ENCODE measurements at places on chromosomes 1 and 21.
A peak's percentile ranks its signal among the peaks of the same experiment; 100 is the strongest.

DNA sequence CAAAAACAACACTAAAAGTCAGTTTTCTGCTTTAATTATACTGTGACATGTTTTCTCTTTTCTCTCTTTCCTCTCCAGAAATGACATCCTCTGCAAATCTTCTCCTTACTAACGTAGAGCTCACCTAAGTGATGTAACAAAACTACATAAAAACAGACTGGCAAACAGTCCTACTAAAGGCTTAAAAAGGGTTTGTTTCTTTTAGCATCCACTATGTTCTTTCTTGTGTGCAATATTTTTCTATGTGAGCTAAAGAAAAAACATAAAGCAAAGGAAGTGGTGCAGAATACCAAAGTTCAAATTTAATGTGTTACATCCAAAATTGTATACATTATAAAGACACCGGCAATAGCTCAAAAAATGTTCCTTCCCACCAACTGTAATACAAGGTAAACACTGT is 14.5 kb downstream of the USP24 start:
- DNase-seq: no peak

DNA sequence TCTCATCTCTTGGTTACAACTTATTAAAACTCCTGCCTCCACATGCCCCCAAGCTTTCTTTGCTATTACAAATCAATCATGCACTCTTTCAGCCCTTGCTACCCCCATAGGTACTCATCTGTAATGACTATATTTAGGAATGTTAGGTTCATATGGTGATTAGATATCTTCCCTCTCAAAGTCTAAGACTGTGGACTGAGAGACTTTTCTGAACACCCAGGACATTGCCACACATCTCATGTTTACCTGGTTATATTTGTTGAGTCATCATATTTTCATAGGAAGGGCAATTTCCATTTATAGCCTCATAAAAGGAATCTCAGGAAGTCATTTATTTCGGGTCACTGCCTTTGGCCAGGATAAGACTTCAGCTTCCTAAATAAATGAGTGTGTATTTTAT is 81.5 kb upstream of the LPGAT1 start:
- no peak for DNase-seq

DNA sequence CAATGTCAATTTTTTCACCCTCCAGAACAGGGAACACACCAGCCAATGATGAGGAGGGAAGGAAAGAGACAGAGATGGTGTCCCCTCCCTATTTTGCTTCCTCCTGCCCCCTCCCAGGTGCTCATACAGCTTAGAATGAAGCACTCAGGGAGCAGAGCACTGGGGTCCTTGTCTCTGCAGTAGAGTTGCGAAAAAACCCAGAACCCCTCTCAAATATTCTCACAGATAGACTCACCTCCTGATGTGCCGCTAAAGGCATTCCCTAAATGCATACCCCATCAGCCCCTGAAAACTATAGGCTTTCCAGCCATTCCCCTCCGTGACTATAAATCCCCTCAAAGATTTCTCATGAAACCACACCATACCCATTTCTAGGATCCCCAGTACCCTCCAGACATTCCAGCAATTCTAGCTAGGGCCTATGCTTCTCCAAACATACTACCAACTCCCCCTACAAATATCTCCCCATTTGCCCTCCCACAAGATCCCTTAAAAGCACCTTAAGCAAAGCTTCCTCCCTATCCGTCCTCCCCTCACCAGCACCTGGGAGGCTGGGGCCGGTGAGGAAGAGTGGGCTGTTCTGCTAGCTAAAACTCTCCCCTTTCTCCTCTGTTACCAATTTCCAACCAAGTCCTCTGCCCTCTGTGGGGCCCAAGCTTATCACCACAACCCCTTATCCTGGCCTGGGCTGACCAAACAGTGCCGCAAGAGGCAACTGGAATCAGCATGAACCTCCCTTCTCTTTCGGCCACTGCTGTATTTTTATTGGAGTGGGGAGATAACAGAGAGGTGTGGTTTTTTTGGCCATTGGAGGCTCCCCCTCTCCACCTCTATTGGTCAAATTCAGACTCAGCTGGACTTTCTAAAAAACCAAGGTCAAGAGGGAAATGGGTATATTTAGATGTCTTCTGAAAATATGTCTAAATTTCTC is 54.7 kb downstream of the RHBG start:
- DNase-seq: no peak

- DNase-seq: peak; percentile 52
These were observed 741 bp downstream of the RGS2 start for GRCh38 chr1:192809307-192810252.

DNA sequence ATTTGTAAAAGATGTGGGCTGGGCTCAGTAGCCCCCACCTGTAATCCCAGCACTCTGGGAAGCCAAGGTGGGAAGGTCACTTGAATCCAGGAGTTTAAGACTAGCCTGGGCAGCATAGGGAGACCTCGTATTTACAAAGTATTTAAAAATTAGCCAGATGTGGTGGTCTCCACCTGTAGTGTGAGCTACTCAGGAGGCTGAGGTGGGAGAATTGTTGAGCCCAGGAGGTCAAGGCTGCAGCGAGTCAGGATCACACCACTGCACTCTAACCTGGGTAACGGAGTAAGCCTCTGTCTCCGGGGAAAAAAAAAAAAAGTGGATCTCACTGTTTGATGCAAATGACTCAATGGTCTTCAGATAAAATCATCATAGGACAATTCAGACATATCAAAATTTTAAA is 77.5 kb upstream of the RBM34 start:
- DNase-seq: no peak

DNA sequence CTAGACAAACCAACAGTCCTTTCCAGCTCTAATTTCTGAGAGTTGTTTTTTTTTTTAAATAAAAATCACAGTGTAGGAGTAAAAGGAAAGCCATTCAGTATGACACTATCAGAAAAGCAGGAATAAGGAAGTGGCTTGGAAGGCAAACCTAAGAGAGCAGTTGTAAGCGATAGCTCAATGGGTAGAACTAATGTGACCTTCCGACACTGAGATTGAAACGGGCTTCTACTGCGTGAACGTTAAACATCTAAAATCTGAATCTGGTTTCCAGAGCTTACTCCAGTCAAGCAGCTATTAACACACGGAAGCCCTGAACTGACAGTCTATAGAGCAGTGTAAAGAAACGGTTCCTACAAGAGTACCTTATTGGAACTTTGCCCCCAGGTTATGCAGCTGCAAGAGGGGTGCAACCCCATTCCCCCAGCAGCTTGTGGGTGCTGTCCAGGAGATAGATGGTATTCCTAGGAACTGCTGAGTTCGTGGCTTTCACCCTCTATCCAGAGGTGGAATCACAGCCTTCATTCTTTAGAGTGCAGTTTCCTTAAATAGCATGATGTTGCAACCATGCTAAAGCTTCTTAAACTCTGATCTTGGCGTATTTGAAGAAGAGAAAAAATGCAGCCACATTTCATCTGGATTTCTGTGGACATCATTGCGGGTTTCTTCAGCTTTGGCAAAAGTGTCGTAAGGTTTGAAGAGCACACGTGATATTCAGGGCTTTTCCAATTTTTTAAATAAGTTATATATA is 3.3 kb upstream of the IRF2BP2 start:
- peak; percentile 90 for DNase-seq

GRCh38 chr1:37865348-37866120 is 6.1 kb upstream of the MTF1 start:
- DNase-seq: peak; percentile 11

GRCh38 chr1:18417316-18418269 is 63.1 kb upstream of the KLHDC7A start:
- no peak for DNase-seq

DNA sequence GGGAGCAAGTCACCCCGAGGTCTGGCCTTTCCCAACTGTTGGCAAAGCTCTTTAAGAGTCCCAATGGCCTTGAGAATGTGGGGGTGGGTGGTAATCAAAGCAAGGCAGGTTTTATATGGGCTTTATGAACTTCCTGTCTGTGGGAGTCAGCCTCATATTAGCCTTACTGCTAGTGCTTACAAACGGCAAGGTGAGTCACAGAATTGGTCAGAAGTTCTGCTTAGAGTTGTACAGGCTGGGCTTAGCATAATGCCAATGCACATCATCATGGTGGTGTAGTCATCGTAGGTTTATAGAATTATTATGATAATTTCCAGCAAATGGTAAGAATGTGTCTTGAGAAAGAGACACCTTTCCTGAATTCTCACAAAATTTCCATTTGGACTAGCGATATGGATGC is 192.7 kb upstream of the KIAA0040 start:
- no peak for DNase-seq

DNA sequence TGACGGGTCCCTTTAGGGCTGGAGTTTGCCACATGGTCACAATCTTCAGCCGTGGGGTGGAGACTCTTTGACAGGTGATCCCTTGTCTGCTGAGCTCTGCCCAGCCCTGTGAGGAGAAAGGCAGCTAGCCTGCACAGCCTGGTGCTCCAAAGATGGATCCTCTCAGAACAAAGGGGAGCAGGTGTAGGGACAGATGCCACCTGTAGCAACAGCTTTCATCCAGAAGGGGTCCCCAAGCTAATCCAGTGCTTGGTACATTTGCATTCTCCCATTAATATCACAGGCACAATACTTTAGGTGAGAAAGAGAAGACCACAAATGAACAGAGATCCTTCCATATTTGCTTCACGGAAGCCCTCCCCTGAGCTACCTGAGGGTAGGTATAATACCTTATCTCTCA is 93.2 kb downstream of the CCDC185 start:
- DNase-seq: no peak

- no peak for DNase-seq
These were observed 28.4 kb downstream of the FABP3 start for GRCh38 chr1:31344503-31344902.

- DNase-seq: peak; percentile 23
These were observed at the start of gene AGBL4 for GRCh38 chr1:50023292-50024159. Gene AGBL4, minus strand, starts transcription at chr1:50023954.

GRCh38 chr1:183131166-183131565 is 54.9 kb upstream of the LAMC2 start:
- no peak for DNase-seq

DNA sequence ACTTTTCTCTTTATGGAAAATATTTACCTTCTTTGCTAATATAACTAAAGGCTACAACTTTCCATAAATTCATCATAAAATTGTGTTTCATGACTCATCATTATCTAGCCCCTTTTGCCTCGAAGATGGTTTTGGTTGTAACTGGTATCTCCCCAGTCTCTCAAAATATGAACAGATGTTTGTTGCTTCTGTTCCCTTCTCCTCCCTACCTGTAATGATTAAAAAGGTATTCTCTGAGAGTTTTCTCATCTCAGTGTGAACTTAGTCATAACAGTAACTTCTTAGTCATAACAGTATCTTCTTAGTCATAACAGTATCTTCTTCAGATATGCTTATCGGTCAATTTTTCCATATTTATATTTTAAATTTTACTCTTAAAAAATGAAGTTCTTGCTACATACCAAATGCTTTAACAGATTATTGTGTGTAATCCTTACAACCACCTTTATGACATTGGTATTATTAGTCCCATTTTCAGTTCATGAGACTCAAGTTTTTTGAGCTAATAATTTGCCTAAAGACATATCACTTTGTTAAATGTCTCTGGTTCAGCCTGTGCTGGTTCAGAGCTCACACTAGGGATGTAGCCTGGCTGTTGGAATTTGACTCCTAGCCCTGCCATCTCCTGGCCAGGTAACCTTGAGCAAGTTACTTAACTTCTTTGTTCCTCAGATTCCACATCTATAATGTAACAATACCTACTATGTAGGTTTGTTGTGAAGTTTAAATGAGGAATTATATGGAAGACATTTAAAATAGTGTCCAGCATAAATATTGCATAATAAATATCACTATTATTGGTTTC is 32.6 kb downstream of the ATP1B1 start:
- no peak for DNase-seq

GRCh38 chr1:201088901-201089525 is 23.2 kb downstream of the CACNA1S start:
- DNase-seq: no peak

GRCh38 chr21:37071561-37072273 is 1.2 kb downstream of the PIGP start:
- peak; percentile 66 for DNase-seq

- DNase-seq: peak; percentile 6
These were observed 6.7 kb upstream of the CFAP126 start for GRCh38 chr1:161374373-161374772.

Measured in fibroblast of skin of scalp (primary cell).